ENCODE measurements at places on chromosomes 4 and X.

- DNase-seq = no peak
These were observed 6.4 kb upstream of the LONRF3 start for GRCh38 chrX:118968031-118968430.

GRCh38 chr4:104811727-104812126 is 317.0 kb upstream of the CXXC4 start:
- DNase-seq = no peak

DNA sequence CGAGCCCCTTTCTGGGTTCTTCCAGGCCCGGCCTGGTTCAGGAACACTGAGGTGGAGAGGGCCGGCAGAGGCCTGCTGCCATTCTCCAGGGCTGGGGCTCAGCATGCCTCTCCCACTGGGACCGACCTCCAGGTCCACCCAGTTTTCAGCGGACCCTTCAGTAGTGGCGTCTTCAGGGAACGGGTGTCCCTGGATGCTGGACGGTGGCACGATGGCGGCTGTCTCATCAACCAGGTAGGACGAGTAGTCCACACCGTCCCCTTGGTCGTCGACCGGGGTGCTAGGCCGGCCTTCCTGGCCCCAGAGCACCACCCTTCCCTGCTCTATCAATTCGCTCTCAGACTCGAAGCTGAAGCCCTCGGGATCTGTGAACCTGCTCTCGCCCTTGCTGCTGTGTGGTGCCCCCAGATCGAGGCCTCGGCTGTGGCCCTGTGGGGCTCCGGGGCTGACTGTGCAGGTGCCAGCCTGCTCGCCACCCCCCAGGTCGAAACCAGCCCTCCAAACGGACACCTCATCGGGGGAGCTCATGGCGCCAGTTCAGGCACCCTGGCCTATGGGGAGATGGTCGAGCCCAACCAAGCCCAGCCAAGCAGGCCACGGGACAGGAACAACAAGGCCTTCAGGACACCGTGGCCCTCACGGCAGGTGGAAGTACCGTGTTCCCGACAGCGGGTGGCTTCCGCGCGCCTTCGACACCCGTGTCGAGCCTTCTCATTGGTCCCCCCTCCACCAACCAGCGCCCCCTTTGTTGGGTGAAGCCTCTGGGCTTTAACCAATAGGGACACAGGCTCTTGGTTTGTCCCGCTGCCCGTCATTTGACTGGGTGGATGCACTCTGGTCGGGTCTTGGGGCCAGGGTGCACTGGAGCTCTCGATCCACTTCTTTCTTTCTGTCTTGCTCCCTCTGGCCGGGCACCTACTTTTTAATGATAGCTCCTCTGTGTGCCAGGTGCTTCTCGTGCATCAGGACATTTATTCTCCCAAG is 814 bp upstream of the LOC101059915 start:
- no peak for DNase-seq

GRCh38 chr4:162497564-162498167 is 333.9 kb upstream of the FSTL5 start:
- DNase-seq = no peak

- DNase-seq = no peak
These were observed 22.0 kb upstream of the RPA4 start for GRCh38 chrX:96861661-96862060.

GRCh38 chr4:108261026-108261425 is 92.3 kb upstream of the LEF1 start:
- DNase-seq = no peak

DNA sequence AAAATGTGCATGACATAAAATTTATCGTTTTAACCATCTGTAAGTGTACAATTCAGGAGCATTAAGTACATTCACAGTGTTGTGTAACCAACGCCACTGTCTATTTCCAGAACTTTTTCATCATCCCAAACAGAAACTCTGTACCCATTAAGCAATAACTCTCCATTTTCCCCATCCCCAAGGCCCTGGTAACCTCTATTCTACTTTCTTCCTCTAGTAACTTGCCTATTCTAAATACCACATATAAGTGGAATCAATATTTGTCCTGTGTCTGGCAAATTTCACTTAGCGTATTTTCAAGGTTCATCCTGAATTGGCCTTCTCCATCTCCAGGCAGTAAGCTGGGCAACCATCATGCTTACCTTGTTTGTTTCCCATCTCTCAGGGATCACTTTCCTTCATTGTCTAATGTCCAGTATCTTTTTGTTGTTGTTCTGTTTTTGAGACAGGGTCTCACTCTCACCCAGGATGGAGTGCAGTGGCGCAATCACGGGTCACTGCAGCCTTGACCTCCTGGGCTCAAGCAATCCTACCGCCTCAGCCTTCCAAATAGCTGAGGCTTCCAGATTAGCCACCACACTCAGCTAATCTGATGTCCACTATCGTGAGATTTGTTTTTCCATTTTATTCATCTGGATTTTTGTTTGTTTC is 17.7 kb upstream of the GRIPAP1 start:
- DNase-seq = no peak

DNA sequence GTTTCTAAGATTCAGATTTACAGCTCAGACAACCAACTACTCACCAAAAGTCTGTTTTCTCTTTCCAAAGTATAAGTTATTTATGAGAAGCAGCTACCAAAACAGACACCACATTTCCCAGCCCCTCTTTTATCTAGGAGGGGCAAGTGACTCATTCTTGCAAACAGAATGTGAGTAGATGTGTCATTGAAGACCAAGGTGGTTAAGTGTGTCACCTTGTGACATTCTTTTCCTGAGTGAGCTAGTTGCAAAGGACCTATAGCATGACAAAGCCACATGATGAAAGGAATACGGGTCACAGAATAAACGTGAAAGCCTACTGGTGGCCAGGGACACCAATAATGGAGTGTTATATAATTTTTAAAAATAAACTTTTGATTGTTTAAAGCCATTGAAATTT is 50.0 kb downstream of the SLC7A11 start:
- no peak for DNase-seq

GRCh38 chr4:87360338-87360935 is 30.6 kb downstream of the HSD17B11 start:
- no peak for DNase-seq

- no peak for DNase-seq
These were observed 64.2 kb upstream of the EPGN start for GRCh38 chr4:74244049-74244448.

DNA sequence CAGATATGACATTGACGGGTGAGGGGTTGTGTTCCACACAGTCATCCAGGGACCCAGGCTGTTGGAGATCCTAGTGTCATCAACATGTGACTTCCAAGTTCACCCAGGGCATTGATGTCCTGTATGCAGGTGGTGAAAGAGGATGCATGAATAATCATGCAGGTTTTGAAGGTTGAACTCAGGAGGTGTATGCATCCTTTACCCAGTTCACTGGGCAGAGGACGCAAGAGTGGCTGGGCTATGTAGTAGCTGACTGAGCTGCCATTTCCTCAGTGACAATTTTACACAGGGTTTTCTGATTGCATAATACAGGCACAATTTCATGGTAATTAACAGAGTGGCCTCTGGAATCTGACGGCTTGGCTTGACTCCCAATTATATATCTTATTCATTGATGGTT is 323.0 kb downstream of the HS3ST1 start:
- no peak for DNase-seq

DNA sequence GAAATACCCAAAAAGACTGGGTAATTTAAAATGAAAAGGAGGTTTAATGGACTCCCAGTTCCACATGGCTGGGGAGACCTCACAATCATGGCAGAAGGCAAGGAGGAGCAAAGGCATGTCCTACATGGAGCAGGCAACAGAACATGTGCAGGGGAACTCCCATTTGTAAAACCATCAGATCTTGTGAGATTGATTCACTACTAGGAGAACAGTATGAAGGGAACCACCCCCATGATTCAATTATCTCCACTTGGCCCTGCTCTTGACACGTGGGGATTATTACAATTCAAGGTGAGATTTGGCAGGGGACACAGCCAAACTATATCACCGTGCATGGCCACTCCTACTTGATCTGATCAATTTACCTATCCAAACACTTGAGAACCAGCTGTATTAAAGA is 131.5 kb upstream of the LDB2 start:
- DNase-seq = no peak

- DNase-seq = no peak
These were observed 220.9 kb upstream of the SFRP2 start for GRCh38 chr4:154009788-154010187.

DNA sequence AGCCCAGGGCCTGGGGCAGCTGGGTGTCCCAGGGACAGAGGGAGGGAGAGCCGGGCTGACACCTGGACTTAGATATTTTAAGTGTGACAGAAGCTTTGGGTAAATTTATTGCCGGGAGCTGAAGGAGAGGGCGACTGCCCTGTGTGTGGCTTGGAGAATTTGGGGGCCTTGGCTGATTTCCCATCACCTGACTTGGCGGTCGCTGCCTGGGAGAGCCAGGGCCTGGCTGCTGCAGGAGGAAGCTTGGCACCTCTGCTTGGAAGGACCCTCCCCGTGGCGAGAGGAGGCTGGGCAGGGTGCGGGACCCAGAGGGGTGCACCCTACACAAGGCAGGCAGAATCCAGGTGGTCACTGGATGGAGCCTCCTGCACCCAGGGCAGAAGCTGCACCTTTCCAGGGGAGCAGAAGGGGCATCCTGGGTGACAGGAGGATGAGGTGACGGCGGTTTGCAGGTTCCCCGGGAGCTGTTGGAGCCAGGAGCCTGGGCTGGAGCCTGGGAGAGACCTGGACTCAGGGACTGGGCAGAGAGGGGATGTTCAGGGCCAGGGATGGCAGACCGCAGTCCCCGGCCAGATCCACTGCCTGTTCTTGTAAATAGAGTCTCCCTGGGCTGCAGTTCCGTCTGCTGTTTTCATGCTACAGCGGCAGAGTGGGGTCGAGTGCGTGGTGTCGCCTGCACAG is 72.0 kb downstream of the RGS12 start:
- no peak for DNase-seq

- DNase-seq = no peak
These were observed 22.5 kb downstream of the RWDD4 start for GRCh38 chr4:183636503-183636902.

DNA sequence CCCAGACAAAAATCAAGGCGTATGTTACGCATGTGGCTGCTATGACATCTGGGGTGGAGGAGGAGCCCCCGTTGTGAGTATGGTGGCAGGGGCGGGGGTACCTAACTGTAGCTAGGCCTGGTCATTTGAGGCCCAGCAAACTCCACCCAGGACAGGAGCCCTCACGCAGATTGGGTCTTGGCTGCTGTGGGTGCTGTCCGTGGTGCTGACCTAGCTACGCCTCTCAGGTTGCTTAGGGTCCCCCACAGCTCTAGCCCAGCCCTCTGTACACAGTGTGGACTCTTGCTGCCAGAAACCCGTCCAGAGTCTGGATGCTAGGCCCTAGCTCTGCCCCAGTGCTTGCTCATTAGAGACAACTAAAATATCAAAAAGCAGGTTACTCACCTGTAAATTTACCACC is 146.7 kb upstream of the PSAPL1 start:
- peak; percentile 75 for DNase-seq

DNA sequence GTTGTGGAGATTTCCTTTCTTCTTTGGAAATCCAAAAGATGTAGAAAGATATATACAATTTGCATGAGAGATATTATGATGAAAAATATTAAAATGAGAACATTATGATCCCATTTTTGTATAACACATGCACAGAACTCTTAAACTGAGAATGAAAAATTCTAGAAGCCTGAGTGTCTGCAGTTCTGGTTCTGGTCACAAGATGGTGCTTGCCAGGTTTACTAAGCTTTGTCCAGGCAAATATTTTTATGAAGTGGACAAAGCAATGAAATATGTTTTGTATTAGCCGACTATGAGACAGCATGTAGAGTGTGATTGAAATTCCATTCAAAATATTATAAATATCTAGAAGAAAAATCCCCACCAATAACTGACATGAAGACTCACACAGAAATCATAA is 2.2 kb downstream of the PWWP3B start:
- DNase-seq = no peak

DNA sequence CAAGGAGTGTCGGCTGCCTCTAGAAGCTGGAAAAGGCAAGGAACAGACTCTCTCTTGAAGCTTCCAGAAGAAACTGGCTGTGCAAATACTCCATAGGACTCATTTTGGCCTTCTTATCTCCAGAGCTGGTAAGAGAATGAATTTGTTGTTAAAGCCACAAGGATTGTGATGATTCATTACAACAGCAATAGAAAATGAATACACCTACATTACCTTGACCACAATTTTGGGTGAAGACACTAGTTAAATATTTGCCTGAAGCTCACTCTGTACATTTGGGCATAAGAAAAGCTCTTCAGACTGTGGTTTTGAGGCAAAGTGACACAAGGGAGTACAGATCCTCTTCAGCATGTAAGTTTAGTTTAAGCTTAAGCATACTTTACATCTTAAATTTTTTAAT is 134.5 kb upstream of the TLL1 start:
- no peak for DNase-seq

All from left forelimb (tissue), 1 donor.